HepG2 (cell line): ENCODE measurements at places on chromosomes 3 and 15. TPM values are rescaled to one million over a fixed set of nuclear protein-coding genes. Genes with fewer than 3 reads are reported as not detected.
A peak's percentile ranks its signal among the peaks of the same experiment; 100 is the strongest.

DNA sequence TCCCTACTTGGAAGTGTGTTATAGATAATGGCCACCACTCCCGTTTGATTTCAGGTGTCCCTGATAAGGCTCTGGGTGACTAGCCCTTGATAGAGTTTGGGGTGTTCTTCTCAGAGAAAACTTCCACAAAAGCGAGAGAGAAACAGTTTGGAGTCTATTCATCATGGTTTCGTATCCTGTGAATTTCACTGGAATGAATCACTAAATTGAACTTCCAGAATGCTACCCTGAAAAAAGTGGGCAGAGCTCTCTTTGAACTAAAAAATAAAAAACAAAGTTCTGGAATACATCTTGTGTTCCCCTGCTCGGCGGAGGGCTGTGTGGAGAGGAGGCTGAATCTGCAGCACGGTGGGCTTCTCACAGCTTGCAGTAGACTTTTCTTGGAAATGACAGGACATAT is 52.8 kb upstream of the FAM98B start:
- H3K27me3 ChIP-seq = no peaks in the 10 kb centered on the region
- no peak overlapping the region for H3K4me3 ChIP-seq
- no peaks in the 10 kb centered on the region for H3K36me3 ChIP-seq
- no peak overlapping the region for H3K27ac ChIP-seq
- H3K4me1 ChIP-seq = no peaks in the 10 kb centered on the region

The ARPP19 gene
- 123 and 213 TPM in 2 replicates for total RNA-seq

The ZBBX gene
- not detected in 2 replicates for total RNA-seq

- H3K27me3 ChIP-seq = no peaks in the 10 kb centered on the region; the same call in 1 of the 2 replicates
- DNase-seq = no peak
- no peaks in the 10 kb centered on the region for H3K36me3 ChIP-seq
- H3K4me3 ChIP-seq = no peak overlapping the region
Observed at GRCh38 chr3:69325151-69325550, 60.7 kb downstream of the FRMD4B start.

GRCh38 chr3:17745894-17746293 is 3.5 kb upstream of the TBC1D5 start:
- no peak overlapping the region for H3K27ac ChIP-seq
- no peak overlapping the region for H3K4me3 ChIP-seq
- H3K27me3 ChIP-seq = no peaks in the 10 kb centered on the region
- DNase-seq = no peak

- H3K4me1 ChIP-seq = peaks cover 12% of the 10 kb centered on the region
- no peak overlapping the region for H3K27ac ChIP-seq
- no peak for DNase-seq
- peaks cover 6% of the 10 kb centered on the region; the same call in 1 of the 2 replicates for H3K27me3 ChIP-seq
- H3K4me3 ChIP-seq = peak overlapping the region; percentile 49
Observed at GRCh38 chr3:183253528-183254486, 754 bp downstream of the B3GNT5 start.

DNA sequence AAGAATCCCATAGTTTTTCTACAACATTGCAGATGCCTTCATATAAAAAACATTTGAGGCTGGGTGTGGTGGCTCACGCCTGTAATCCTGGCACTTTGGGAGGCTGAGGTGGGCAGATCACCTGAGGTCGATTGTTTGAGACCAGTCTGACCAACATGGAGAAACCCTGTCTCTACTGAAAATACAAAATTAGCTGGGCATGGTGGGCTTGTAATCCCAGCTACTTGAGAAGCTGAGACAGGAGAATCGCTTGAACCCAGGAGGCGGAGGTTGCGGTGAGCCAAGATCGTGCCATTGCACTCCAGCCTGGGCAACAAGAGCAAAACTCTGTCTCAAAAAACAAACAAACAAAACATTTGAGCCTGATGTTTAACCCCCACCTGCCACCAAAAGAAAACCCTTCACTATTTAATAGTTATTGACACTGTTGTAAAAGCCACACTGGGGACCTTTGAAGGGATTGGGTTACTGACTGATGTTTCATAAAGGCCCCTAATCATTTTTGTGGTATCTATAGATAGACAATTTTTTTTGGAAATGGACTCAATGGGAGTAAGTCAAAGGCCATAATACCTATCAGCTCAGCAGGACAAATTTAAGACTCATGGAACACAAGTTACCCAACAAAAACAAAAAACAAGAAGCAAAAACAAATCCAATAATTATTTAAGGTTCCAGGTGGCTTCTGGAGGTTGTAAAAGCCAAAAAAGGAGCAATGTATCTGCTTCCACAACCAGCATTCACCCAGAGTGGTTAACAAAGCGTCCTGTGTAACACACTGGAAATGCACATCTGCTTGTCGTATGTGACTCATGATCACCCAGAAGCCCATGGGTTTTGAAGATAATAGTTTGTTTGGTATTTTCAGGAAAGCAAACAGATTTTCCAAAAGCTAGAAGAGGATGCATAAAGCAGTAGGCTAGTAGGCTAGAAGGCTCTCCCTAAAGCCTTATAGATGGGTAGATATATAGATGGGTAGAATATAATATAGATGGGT is 41.2 kb downstream of the CDCP1 start:
- no peaks in the 10 kb centered on the region for H3K36me3 ChIP-seq
- DNase-seq = no peak
- H3K4me1 ChIP-seq = peaks cover 10% of the 10 kb centered on the region
